Astrocyte (in vitro differentiated cells and primary cell): ENCODE measurements at places on chromosomes 12 and 14.

- no peak for DNase-seq
These were observed 110.4 kb downstream of the SMOC1 start for GRCh38 chr14:69989622-69990021.

DNA sequence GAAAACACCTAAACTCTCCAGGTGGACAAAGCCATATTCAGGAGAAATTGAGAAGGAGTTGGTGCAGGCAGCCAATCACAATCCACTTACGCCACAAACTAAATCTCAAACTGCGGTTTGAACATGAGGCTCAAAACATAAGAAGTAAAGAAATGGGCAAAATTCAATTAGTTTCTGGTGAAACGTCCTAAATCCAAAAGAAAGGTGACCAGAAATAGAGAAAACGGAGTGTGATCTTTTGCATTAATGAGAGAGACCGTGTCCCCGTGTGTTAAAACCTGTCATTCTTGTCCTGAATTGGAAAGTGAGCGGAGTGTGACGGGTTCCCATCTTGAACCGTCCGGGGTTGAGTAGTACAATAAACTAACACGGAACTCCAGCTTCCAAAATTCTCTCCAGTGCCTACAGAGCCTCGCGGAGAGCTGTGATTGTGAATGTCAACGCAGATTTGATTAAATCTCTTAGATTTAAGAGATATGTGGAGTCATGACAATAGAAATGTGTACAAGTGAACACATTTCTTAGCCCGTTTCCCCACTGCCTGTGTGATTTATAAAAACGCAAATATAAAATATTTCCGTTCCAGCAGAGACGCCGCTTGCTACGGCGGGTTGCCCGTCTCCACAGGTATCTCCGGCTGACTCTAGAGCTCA, 595 bp upstream of the METAP2 start:
- no peak for DNase-seq

- DNase-seq: no peak
These were observed 14.6 kb downstream of the CMKLR1 start for GRCh38 chr12:108324351-108325017.

GRCh38 chr14:95190857-95191256, 33.5 kb upstream of the DICER1 start:
- no peak for DNase-seq

- peak; percentile 23 for DNase-seq
These were observed 795.5 kb downstream of the C12orf50 start for GRCh38 chr12:87233671-87234070.

DNA sequence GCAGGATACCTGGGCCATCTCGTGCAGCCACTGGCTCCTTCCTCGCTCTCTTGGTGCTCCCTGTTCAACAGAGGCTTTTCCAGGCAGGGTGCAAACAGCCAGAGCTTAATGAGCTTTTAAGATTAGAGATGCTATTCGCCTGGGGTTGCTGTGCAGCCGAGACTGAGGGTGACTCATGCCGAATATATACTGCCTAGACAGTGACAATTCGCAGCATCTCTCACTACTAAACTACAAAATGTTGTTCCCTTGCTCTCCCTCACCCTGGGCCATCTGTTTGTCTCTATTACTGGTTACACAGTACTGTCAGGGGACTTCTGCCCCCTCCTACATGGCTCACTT, 26.0 kb upstream of the TESC start:
- no peak for DNase-seq

DNA sequence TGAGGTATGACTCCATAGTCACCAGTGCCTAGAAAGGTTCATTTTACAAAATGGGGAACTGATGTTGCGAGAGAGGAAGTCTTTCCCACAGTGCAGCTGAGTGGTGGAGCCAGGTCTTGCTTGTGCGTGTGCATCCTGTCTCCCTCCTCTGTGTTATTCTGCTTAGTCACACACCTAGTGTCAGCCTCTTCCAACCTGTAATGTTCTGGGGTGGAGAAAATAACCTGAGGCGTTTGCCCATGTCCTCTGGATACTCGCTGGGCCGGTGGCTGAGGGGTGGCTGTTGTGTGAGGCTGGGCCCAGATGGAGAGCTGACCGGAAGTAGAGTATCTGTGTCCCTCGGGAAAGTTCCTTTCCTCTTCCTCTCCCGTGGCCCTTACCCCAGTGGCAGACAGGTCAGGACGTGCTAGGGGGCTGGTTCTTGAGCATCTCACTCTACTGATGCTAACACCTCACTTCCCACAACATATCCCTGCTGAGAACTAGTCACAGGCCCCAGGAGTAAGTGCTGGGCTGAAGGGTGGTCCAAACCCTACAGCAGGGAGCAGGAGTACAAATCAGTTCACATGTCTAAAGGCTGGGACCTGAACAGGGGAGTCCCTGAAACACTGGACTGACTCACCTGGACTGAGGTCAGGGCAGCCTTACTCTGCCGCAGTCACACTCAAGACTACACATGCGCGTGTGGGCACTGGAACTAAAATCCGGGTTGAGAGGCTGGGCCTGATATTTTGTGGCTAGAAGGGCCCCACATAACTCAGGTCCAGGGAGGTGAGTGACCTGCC, 7.0 kb downstream of the MLF2 start:
- no peak for DNase-seq

GRCh38 chr12:124805050-124805449, 58.6 kb downstream of the SCARB1 start:
- DNase-seq: no peak

- DNase-seq: no peak
These were observed 263.0 kb upstream of the G2E3 start for GRCh38 chr14:30295980-30296379.

- no peak for DNase-seq
These were observed 794 bp downstream of the RCOR1 start for GRCh38 chr14:102593061-102593824.

DNA sequence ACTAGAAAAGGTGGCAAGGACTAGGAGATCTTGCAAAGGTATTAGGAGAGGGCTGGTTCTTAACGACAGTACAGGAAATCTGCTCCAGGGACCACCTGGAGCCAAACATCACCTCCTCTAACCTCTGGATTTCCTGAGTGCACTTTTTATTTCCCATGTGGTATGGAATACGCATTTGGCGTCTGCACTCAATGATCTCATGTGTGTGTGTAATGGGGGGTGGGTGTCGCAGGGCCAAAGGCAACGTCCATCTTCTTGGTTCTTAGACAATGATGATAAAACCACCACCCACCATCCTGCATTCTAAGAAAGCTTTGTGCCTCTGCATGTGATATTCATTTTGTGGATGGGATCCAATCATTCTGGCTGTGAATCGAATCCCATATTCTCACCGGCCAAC, 68.8 kb downstream of the CLMN start:
- DNase-seq: no peak

DNA sequence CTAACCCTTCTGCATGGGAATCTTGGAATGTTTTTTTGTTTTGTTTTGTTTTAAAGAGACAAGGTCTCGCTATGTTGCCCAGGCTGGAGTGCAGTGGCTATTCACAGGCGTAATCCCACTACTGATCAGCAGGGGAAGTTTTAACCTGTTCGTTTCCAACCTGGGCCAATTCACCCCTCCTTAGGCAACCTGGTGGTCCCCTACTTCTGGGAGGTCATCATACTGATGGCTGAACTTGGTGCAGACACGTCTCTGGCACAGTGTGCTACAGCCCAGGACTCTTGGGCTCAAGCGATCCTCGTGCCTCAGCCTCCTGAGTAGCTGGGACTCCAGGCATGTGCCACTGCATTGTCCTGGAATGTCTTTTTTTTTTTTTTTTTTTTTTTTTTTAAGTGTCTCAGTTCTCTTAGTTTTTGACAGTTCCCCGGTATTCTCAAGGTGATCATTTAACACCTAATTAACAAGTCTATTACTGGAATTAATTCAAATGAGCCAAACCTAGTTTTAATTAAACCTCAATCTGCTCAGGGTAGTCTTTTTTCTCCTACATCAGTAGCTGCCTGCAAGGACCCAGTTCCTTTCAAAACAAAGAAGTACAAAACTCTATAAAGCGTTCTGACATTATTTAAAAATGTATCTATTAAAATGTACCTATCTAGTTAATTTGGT, 49.0 kb upstream of the ISM2 start:
- no peak for DNase-seq

DNA sequence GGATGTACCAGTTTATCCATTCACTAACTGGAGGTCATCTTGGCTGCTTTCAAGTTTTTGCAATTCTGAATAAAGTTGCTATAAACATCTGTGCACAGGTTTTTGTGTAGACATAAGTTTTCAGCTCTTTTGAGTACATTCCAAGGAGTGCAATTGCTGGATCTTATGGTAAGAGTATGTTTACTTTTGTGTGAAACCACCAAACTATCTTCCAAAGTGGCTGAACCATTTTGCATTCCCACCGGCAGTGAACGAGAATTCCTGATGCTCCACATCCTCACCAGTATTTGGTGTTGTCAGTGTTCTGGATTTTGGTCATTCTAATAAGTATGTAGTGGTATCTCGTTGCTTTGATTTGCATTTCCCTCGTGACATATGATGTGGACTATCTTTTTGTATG, 150.5 kb upstream of the BCL2L14 start:
- peak; percentile 47 for DNase-seq

DNA sequence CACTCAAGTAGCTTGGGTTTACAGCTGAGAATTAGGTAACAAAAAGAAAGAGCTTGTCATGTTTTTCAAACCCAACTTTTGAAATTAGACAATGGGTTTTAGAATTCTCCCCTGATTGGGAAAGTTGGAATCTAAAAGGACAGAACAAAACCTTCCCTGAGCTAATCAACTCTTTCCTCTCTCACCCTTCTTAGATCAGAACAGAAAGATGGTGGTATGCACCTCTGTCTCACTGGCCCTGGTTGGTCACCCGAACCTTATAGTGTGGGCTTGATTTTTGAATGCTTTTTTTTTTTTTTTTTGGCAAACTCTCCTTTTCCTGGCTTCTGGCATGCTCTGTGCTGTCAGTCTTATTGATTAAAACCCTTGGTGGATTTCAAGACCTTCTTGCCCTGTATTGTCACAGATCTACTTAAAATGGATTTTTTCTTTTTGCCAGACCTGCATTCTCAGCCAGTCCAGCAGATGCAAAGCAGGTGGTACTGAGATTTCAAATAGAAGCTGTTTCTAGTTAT, 251.1 kb upstream of the RMST start:
- no peak for DNase-seq

- no peak for DNase-seq
These were observed 113.2 kb downstream of the TRMT5 start for GRCh38 chr14:60867503-60868172.

- DNase-seq: peak; percentile 44
These were observed 21.8 kb upstream of the SMCO2 start for GRCh38 chr12:27424631-27425230.

- DNase-seq: no peak
These were observed 34.8 kb downstream of the ASCL1 start for GRCh38 chr12:102992297-102992696.

DNA sequence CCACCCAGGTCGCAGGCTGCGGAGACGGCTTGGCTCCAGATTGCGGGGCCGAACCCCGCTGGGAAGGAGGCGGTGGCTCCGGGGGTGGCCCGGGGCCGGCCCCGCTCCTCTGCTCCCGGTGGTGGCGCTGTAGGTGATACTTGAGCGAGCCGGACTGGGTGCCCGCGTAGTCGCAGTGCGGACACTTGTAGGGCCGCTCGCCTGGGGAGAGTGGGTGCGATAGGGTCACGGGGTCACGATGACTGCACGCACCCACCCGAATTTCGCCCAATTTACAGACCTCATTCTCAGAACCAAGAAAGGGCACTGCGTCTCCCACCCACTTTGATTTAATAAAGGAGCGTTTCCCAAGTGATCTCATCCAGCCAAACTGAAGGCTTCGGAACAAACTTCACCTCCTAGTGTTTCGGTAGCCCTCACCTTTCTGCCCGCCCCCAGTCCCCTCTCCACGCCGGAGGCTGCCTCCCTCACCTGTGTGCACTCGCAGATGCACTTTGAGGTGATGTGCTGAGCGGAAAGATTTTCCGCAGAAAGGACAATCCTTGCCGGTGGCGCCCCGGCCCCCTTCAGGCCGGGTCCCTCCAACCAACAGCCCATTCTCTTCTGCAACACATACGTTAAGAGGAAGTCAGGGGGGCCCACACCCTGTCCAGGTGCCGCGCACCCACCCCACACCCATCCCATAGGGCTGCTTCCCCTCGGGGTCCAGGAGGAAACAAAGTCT, 7.4 kb downstream of the ZNF219 start:
- no peak for DNase-seq

DNA sequence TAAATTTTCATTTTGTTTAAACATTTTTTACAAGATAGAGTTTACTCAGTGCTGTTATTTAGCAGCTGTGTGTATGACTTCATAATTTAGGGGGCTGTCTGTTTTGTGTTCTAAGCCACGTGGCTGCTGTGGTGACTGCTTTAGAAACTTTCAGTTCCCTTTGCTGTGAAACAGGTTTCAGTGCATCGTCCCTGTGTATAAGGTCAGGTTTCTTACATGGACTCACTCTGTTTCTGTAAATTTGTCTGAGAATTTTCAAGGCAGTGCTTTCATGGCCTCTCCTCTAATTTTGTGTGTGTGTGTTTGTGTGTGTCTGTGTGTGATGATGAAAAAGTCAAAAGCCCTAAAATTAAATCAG, 32.4 kb downstream of the BICD1 start:
- peak; percentile 59 for DNase-seq

DNA sequence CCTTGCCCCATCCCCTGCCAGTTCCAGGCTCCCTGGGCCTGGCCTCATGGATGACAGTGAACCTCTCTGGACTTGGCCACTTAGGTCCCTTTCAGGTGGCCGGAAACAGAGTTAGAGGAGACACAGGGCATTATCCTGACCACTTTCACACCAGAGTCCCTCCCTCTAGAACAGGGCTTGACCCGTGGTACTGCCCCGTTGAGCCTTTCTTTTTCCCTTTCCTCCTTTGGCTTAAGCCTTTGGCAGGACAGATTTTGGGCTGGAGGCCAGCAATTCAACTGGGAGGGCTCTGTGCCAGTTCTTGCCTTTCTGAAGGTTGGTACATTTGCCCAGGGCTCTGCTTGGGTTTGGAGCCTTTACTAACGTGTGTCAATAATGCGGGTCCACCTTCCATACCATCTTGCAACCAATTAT, 22.8 kb downstream of the TPCN1 start:
- no peak for DNase-seq

GRCh38 chr14:30621354-30621939, 672 bp upstream of the SCFD1 start:
- DNase-seq: no peak

GRCh38 chr14:61694039-61694438, 1.3 kb upstream of the HIF1A start:
- DNase-seq: no peak

DNA sequence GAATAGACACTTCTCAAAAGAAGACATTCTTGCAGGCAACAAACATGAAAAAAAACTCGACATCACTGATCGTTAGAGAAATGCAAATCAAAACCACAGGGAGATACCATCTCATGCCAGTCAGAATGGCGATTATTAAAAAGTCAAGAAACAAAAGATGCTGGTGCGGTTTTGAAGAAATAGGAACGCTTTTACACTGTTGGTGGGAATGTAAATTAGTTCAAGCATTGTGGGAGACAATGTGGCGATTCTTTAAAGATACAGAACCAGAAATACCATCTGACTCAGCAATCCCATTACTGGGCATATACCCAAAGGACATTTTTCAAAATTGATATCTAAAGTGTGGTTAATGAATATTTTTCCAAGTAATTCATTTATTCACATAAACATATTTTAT, 39.6 kb upstream of the LIN7A start:
- peak; percentile 63 for DNase-seq
